Stimulated activated CD8-positive, alpha-beta memory T cell treated with anti-CD3 and anti-CD28 coated beads, Interleukin-2, amount 100 ng/mL, for 1 hour (primary cell): ENCODE measurements at places on chromosomes 3 and 15.

DNA sequence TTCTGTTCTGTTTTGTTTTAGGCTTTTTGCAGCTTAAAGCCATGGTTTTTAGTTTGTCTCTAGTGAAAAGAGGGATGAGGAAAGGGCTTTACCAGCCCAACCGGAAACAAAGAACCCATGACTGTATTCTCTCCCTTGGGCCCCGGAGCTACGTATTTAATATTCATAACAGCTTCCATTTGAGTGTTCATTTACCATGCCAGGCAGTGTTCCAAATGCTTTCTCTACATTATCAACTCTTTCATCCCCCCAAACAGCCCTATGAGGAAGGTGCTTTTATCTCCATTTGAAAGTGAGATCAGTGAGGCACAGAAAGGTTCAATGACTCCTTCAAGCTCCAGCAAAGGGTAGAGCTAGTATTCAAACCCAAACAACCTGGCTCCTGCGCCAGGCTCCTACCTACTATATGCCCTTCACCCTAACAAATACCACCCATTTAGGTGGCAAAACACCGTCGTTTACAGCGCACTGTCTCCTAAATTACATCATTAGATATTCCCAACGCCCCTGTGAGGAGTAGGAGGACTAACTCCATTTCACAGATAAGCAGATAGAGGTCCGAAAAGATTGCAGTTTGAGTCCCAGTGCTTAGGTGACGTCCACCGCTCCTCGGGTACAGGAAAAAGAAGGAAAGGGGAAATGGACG, 27.9 kb downstream of the GTPBP8 start:
- DNase-seq = no peak

DNA sequence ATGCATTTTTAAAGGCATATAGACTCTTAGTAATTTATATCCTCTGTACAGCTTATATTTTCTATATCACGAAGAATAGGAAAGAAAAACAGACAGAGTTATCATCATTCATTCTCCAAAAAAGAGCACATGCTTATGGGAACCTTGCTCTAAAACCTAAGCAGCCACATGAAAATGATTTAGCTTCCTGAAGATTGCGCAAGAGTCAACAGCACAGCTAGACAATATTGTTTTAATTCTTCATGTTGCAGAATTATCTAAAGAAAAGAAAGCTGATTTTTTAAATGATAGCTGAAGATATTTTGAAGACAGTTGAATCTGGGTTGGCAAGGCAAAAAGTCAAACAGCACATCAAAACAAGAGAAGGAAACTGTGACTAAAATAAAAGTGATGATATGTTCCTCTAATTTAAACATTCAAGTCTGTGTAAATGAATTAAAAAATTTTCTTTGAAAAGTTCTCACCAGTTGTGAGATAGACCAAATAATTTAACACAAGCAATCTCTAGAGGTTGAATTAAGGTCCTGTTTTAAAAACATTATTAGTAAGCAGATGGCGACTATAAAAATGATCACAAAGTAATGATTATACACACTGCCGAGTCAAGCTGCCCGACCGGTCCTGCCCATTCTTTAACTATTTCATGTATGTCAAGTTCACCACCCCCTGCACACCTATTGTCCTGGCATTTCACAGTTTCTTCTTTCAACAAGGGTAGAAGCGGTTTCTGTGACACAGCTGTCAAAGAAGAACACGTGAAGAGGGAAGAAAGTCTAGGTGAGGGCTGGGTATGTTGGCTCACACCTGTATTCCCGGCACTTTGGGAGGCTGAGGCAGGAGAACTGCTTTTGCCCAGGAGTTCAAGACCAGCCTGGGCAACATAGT, 74.2 kb upstream of the BHLHE40 start:
- DNase-seq = no peak

DNA sequence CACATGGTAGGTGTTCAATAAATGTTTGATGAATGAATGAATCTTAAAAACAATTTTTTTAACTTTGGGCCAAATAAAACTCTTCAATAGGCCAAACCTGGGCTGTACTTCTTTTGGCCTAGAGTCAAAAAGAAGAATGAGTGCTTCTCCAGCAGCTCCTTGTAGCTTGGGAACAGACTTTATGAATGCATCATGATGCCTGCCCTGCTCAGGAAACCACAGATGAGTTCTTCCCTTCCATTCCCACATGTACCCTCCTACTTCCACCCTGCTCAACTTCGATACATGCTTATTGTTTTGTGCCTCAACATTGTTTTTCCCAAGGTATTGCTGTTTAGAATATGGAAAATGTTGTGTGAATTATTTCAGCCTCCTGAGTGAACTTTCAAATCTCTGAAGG, 87.0 kb downstream of the FILIP1L start:
- no peak for DNase-seq

- no peak for DNase-seq
These were observed 154.6 kb downstream of the POLR2M start for GRCh38 chr15:57861034-57861638.

- DNase-seq = no peak
These were observed 47.8 kb downstream of the IQGAP1 start for GRCh38 chr15:90435652-90436337.

DNA sequence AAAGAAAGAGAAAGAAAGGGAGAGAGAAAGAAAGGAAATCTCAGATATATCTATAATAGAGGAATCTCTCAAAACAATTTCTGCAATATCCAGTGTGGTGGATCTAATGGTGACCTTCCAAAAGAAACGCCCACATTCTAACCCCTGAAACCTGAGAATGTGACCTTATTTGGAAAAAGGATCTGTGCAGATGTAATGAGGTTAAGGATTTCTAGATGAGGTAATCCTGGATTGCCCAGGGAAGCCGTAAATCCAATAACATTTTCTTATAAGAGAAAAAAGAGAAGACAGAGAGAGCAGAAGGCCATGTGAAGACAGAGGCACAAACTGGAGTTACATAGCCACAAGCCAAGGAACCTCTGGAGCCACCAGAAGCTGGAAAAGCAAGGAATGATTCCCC, 307.6 kb downstream of the ZBTB20 start:
- DNase-seq = no peak

DNA sequence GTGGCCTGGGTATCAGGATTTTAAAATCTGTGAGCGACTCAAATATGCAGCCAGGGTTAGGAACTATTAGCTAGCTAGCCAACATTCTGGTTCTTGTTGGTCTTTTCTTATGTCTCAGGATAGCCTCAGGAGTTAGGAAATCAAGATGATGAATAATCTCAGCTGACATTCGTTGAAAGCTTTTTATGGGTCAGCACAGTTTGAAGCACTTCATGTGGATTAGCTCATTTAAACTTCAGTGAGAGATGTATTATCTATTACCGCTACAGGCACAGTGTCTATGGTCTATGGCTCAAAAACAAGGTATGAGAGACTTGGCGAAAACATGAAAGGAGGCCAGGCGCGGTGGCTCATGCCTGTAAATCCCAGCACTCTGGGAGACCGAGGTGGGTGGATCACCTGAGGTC, 187.5 kb upstream of the THRB start:
- DNase-seq = no peak

GRCh38 chr3:107216229-107216628, 161.0 kb upstream of the CCDC54 start:
- no peak for DNase-seq

- DNase-seq = no peak
These were observed 11.7 kb downstream of the LNP1 start for GRCh38 chr3:100412912-100413590.

GRCh38 chr3:126131881-126132750, 48.2 kb upstream of the SLC41A3 start:
- DNase-seq = no peak

DNA sequence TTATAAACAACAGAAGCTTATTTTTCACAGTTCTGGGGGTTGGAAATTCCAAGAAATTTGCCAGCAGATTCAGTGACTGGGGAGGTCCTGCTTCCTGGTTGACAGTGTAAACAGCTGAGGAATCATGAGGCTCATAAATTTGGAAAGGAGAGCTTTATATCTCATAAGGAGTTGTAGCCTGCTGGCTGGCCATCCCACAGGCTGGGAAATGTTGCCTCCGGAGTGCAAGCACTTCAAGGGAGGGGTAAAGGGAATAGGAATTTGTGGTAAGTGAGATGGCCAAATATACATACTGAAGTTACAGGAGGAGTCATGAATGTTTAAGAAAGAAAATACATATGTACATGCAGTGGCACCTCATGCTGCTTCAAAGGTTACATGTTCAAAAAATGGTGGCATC, 217.2 kb upstream of the CBLB start:
- DNase-seq = no peak

GRCh38 chr3:55143336-55143735, 215.5 kb upstream of the LRTM1 start:
- DNase-seq = no peak

DNA sequence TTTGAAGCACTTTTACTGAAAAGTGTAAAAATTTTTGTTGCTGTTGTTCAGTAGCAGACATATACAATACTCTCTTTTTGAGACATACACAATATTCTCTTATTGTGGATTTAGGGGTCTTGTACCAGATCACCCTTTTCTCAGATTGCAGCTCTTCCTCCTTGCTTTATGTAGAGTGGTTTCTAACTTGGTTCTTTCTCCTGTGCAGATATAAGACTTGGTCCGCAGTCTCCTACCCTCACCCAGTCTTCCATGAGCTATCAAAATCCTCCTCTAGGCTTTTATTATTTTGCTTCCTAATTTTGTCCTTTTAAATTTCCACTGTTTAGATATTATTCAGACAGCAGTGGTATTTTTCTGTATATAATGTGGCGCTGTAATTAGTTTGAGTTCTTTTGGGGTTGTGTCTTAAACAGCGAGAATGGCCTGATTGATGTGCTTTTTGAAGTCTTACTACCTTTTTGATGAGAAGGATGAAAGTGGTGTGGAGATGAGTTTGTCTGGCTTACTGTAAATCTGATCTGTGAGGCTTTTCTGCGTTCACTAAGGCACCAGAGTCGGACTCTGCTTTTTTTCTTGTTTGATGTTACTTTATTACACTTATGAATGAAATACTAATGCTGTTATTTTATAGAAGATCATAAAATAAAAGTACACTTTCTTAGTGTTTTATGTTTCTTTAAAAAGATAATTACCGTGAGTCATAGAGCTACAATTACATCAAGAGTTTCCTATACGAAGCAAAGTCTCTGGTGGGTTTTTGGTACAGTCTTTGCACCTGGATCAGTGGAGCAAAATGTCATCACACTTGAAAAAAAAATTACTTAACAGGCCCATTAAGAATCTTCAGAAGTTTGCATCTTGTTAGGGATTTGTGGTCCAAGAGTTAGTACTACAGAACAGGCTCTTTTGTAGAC, 27.8 kb downstream of the FNDC3B start:
- DNase-seq = no peak

DNA sequence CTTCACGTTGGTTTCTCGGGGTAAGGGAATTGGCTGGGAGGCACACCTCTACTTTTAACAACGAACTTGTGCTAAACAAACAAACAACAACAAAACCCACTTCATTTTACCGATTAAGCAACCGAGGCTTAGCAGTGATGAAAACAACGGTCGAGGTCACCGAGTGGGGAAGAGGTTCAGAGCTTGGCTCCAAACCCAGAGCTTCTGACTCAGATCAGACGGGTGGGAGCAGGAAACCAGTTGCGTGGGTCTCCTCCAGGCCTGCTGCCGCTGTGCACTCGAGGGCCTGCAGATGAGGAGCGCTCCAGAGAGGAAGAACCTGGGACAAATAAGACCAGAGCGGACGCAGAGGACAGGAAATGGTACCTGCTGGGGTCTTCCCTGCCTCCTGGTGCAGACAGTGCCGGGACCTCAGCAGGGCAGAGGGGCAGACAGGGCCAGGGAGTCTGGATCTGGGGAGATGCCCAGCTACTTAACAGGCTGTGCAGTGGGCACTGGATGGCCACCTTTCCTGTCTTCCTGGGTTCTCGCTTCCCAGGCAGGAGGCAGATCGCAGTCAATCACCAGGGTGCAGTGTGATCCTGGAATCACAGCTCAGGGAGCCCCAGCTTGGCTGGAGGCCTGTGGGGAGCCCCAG, 99.0 kb upstream of the MEF2A start:
- no peak for DNase-seq

DNA sequence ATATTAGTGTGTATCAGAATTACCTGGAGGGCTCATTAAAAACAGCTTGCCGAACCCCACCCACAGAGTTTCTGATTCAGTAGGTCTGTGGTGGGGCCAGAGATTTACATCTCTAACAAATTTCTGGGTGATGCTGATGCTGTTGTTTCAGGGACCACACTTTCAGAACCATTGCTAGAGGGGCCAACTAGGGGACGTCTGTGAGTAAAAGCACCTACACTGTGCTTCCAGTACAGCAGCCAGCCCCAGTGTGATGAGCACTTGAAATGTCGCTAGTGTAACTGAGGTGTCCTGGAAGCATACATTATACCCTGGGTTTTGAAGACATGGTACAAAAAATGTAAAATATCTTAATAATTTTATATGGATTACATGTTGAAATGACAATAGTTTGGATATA, 33.0 kb downstream of the AGTR1 start:
- DNase-seq = no peak

DNA sequence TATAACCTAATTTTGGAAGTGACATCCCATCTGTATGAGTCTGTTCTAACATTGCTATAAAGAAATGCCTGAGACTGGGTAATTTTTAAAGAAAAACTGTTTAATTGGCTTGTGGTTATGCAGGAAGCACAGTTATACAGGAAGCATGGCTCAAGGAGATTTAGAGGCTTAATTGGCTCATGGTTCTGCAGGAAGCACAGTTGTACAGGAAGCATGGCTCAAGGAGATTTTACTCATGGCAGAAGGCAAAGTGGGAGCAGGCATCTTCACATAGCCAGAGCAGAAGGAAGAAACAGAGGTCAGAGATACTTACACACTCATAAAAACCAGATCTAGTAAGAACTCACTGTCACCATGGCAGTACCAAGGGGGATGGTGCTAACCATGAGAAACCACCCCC, 193.1 kb upstream of the ADAMTS9 start:
- no peak for DNase-seq

GRCh38 chr3:182212479-182213076, 500.9 kb downstream of the SOX2 start:
- DNase-seq = no peak

- no peak for DNase-seq
These were observed 66.0 kb upstream of the GCNT3 start for GRCh38 chr15:59545573-59545972.

DNA sequence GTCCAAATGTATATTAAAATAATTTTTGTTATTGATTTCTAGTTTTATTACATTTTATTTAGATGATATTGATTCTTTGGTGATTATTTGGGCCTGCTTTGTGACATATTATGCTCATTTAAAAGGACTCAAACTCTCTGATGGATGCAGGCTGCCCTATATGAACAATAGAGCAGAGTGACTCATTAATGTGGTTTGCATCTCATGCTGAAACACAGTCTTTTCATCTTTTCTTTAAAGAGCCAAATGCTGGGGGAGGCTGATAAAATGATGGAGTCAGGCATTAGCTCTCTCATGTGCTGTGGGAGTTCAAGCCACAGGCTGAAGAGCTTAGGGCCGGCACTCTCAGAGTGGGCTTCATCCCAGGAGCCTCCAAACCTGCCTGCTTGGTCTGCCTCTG, 7.2 kb downstream of the PLA1A start:
- no peak for DNase-seq
